ENCODE measurements at places on chromosomes 12 and 14.

- peak; percentile 76 for DNase-seq
Measured at GRCh38 chr14:72513965-72514659, 379.8 kb downstream of the DPF3 start.

DNA sequence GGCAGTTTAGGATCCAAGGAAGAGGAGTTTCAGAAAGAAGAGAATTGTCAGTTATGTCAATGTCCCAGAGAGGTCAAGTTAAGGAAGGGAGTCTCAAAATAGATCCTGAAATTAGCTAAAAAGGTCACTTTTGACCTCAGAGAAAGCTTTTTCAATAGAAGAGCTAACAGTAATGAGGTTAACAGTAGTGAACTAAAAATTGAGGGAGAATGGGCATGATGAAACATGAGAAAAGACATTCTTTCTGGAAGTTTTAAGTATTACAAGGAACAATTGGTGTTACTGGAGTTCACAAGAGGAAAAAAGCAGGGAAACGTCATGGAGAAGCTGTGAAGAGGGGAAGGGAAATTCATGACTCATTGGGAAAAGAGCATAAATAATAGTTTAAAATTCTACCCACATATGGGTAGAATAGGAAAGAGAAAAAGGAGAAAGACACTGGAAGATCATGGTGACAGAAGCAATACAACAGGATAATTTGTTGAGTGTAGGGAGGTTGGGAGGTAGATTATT lies 381.2 kb upstream of the FAR2 start:
- DNase-seq = peak; percentile 41

- DNase-seq = no peak
Measured at GRCh38 chr12:102051431-102051965, 10.3 kb downstream of the WASHC3 start.

GRCh38 chr12:51589557-51590176 lies 1.4 kb upstream of the SCN8A start:
- no peak for DNase-seq

GRCh38 chr14:68820999-68821683 lies 28.3 kb upstream of the ZFP36L1 start:
- DNase-seq = no peak

GRCh38 chr14:106395456-106396050 lies 869.2 kb downstream of the TMEM121 start:
- no peak for DNase-seq
